Fibroblast of upper back skin (primary cell): ENCODE measurements at places on chromosomes 7 and 10.

DNA sequence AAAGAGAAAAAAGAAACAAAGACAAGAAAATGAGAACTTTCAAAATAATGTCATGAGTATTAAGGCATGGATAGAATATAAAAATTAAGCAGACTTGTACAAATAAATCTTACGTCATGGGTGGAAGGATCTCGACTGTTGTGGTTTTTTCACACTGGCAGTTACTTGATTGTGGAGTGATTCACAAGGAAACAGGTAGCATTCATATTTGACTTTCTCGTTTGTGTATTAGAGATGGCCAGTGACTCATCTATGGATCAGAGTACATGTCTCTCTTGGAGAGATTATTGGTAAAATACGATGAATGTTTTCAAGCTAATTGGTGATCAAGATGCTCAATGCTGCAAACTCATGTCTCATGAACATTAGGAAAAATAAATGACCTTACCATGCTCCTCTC, 564.3 kb downstream of the GATA3 start:
- no peak for DNase-seq

- DNase-seq, result no peak
These were observed 1027.8 kb upstream of the PHF14 start for GRCh38 chr7:9945857-9946256.

GRCh38 chr10:29224631-29225030, 64.2 kb upstream of the LYZL1 start:
- no peak for DNase-seq

DNA sequence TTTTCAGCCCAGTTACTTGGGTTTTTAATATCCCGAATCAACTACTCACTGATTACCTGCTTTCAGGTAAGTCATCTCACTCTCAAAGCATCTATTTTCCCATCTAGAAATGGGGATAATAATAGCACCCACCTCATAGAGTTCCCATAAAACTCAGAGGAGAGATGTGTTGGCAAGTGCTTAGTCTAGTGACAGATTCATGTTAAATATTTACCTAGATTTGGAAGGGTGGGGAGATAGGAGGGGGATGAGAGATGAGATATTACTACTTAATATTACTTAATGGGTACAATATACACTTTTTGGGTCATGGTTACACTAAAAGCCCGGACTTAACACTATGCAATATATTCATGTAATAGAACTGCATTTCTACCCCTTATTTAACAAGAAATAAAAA, 7.0 kb upstream of the A1CF start:
- DNase-seq, result no peak

- peak; percentile 51 for DNase-seq
These were observed 18.5 kb upstream of the MRC1 start for GRCh38 chr10:17790651-17791050.

GRCh38 chr7:6249043-6249442, 23.4 kb downstream of the CYTH3 start:
- DNase-seq, result no peak

- DNase-seq, result no peak
These were observed 31.7 kb downstream of the AP5Z1 start for GRCh38 chr7:4806983-4807597.

DNA sequence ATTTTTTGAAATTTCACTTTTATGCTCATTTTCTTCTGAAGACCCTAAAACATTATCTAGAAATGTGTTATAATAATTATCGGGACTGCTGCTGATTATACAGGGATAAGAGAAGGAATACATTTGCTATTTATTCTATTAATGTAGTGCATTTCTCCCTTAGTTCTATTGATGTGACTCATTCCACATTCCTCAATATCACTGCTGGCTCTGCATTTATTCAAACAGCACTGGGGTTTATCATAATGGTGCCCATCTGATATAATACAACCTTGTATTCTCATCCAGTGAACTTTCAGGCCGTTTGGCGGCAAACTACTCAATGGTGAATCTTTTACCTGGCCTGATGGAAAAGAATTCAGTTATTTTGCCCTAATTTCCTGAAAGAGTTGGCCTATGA, 7.8 kb downstream of the KCND2 start:
- peak; percentile 16 for DNase-seq

GRCh38 chr7:127177156-127177555, 75.6 kb downstream of the GRM8 start:
- no peak for DNase-seq

DNA sequence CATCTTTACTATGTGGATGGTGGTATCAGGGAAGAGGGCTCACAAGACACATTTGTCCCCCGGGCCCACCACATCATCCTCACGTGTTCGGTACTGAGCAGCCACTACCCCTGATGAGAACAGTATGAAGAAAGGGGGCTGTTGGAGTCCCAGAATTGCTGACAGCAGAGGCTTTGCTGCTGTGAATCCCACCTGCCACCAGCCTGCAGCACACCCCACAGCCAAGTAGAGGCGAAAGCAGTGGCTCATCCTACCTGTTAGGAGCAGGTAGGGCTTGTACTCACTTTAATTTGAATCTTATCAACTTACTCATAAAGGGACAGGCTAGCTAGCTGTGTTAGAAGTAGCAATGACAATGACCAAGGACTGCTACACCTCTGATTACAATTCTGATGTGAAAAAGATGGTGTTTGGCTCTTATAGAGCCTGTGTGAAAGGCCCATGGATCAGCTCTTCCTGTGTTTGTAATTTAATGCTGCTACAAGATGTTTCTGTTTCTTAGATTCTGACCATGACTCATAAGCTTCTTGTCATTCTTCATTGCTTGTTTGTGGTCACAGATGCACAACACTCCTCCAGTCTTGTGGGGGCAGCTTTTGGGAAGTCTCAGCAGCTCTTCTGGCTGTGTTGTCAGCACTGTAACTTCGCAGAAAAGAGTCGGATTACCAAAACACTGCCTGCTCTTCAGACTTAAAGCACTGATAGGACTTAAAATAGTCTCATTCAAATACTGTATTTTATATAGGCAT, 9.1 kb upstream of the CSGALNACT2 start:
- peak; percentile 94 for DNase-seq

- DNase-seq, result no peak
These were observed 8.9 kb downstream of the WAC start for GRCh38 chr10:28541717-28542365.

DNA sequence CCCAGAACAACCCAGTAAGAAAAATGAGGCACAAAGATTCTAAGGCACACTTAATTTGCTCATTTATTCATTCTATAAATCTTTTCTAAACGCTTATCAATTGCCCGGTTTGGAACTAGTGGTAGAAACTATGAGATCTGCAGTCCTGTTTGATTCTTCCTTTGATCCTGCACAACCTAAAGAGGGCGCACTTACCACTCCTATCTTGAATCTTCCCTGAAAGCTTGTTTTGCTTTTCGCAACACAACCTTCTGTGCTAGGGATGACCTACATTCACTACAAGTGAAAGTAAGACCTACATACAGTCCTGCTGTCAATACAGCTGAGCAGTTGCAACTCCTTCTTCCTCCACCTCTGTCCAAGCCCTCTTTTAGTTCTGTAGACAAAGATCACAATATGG, 12.6 kb upstream of the ARL4A start:
- DNase-seq, result no peak

GRCh38 chr7:134885967-134886352, 100.3 kb upstream of the AGBL3 start:
- DNase-seq, result peak; percentile 75

- DNase-seq, result peak; percentile 40
These were observed 142.4 kb upstream of the BMPER start for GRCh38 chr7:33762911-33763306.

GRCh38 chr10:12358863-12359564, 9.7 kb downstream of the CAMK1D start:
- no peak for DNase-seq

- DNase-seq, result peak; percentile 96
These were observed 73.4 kb downstream of the AHR start for GRCh38 chr7:17371671-17372524.

- no peak for DNase-seq
These were observed 74.3 kb downstream of the GLI3 start for GRCh38 chr7:42162560-42163325.

- no peak for DNase-seq
These were observed 184.1 kb upstream of the STK17A start for GRCh38 chr7:43398831-43399230.

DNA sequence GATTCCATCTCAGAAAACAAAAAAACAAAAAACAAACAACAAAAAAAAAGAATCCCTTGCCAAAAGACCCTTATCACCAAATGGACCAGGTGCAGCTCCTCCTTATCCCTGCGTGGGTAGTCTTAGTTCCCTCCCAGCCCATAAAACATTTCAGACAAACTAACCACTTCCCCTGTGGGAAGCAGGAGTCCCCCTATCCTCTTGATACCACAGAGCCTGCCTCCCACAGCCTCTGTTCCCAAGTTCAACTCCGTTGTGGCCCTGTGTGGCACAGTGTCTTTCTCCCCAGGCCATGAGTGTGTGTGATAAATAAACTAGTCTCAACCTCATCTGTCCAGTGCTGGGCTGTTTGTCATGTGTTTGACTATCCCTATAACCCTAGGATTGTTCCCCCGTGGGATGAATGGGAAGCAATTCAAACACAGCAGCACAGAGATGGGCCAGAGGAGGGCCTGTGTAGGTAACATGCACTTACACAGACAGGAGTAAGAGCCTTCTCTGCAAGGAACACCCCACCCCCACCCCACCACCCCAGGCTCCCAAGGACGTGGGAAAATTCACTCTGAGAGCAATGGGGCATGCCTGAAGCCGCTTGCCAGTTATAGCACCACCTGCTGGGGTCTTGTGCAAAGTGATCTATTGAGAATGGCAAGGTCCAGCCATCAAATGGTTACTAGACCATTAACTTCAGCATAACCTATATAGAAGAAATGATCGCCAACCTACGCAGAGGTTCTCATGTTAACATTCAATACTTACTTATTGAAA, 147.1 kb upstream of the GHITM start:
- DNase-seq, result no peak

- no peak for DNase-seq
These were observed 76.1 kb downstream of the LRRC17 start for GRCh38 chr7:102988631-102989560.

GRCh38 chr7:46764100-46764936, 817.6 kb downstream of the TNS3 start:
- DNase-seq, result peak; percentile 99

DNA sequence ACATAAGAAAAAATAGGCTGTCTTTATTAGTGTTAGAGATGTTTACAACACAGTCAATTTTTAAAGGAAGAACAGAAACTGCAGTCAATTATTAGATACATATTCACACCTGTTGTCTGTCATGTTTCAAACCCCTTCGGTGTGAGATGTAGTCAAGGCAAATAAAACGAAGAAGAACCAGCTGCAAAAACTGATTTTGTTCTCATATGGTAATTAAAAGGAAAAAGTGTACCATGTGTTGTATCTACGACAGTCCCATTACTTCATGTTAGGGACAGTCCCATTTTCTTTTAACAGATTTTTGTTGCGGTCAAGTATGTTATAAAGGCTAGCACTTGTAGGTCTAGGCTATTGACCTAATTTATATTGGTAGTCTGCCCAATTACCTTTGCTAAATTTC, 149.4 kb downstream of the LRRN3 start:
- DNase-seq, result no peak

- peak; percentile 100 for DNase-seq
These were observed 100.2 kb downstream of the ATXN7L1 start for GRCh38 chr7:105776068-105776790.

GRCh38 chr10:49351669-49352068, 44.2 kb downstream of the DRGX start:
- DNase-seq, result no peak

- DNase-seq, result peak; percentile 5
These were observed 258.2 kb downstream of the KIF20B start for GRCh38 chr10:89959433-89960110.

GRCh38 chr7:46197785-46198540, 276.9 kb upstream of the IGFBP3 start:
- no peak for DNase-seq

- peak; percentile 67 for DNase-seq
These were observed 53.8 kb upstream of the CPXM2 start for GRCh38 chr10:123945325-123945920.

GRCh38 chr7:14954035-14954434, 51.5 kb upstream of the DGKB start:
- DNase-seq, result peak; percentile 4
